ENCODE measurements at places on chromosomes 1 and 21. TPM values are rescaled to one million over a fixed set of nuclear protein-coding genes. Genes with fewer than 3 reads are reported as not detected.

GRCh38 chr1:235108185-235108593, 20.4 kb downstream of the TOMM20 start:
- no peak for DNase-seq

- DNase-seq = no peak
Measured at GRCh38 chr1:159817276-159818041, 9.2 kb upstream of the SLAMF8 start.

- no peak for DNase-seq
Measured at GRCh38 chr1:203239081-203239480, 9.6 kb upstream of the CHIT1 start.

- DNase-seq = no peak
Measured at GRCh38 chr1:89581859-89582258, 51.1 kb upstream of the LRRC8C start.

DNA sequence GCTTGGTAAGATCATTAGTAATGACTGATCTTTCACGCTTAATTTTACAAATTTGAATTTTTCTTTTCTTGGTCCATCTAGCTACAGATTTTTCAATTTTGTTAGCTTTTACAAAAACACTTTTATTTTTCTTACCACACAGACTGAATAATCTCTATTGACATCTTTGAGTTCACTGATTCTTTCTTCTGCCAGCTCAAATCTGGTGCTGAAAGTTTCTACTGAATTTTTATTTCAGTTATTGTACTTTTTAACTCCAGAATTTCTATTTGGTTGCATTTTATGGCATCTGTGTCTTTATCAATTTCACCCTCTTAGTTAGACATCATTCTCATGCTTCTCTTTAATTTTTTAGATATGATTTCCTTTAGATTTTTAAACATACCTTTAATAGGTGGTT, 584.7 kb downstream of the LMO4 start:
- DNase-seq = no peak

DNA sequence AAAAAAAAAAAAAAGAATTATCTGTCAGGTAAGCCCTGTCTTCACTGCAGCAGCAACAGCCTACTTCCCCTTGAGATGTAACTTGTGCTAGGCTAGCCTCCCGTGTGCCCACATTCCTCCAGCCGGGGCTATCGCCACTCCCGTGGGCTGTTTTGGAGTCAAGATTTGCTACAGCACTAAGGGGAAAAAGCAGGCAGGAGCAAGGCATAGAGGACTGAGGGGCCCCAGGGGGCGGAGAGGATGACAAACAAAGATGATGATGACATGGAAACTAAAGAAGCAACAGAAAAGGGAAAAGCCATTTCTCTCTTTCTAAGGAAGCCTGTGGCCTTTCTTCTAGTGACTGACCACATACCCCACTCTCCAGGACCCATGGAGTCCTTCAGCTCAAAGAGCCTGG, 1.9 kb downstream of the TNFAIP8L2 start:
- DNase-seq = no peak

DNA sequence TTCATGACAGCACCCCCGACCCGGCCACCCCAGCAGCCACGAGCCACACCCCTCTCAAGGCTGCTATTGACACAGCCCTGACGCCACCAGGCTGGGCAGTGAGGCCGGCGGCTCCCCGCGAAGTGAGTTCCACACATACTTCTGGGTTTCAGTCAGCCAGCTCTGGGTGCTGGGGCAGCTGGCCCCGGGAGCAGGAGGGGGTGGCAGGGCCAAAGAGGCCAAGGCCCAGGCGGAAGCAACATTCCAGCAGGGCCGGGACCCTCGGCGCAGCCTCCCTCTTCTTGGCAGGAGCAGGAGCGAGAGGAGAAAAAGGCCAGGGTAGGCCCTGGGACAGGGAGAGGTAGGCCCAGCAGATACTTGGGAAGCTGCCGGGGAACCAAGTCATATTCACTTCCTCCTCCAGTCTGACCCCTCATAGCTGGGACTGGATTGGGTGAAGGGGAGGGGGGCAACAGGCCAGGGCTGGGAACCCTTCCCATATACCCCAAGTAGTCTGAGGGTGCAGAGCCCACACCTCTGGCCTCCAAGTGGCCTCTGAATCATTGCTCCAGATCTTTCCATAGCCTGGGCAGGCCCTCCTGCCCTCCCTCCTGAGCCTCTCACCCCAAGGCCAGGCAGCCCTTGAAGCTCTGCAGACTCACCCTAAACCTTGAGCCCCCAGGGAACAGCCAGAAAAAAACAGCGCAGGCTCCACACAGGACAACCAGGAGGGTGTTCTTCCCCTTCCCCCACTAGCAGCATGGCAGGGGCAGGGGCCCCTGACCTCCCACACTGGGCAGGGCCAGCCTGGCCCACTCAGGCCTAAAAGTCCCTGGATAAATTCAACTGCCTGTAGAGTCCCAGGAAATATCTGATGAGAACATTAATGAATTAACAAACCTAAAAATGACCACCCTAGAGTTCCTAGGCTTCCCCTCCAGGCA, 5.7 kb downstream of the HSPG2 start:
- no peak for DNase-seq

DNA sequence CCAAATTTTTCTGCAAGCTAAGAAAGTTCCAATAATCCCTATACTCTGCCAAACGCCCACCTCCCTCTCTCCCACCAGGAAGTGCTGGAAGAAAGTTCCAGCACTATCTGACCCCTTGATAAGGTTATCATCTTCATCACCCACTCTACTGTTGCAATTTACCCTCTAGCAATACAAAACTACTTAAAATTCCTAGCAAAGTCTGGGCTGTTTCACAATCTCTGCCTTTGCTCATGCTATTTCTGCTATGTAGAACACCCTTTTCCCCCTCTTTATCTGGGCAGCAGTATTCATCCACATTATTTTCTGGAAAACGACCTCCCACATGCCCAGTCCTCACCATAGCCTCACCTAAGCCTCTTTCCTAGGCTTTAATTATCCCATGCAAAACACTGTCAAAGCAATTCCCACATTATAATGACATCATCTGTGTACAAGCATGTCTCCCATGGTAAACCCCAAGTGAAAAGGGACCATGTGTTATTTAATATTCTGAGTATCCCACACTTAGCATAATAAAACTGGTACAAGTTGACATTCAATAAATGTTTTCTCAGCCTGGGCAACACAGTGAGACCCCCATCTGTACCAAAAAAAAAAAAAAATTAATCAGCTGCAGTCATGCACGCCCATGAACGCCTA, 12.0 kb downstream of the F11R start:
- no peak for DNase-seq

DNA sequence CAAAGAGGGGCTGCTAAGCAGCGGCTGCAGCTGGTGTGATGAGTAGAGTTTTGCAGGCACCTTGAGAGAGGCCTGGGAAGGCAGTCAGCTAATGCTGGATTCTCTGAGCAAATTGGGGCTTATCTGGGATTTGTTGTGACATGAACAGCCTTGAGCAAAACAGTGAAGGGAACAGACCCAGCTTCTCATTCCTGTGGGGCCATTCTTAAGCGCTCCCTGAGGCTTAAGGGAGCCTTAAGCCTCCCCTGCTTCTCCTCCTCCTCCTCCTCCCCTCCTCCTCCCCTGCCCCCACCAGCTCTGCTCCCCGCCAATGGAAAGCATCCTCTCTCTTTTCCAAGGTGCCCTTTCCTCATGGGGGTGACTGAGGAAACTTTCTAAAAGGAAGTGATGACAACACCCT, 21.3 kb downstream of the HMGCS2 start:
- DNase-seq = no peak

DNA sequence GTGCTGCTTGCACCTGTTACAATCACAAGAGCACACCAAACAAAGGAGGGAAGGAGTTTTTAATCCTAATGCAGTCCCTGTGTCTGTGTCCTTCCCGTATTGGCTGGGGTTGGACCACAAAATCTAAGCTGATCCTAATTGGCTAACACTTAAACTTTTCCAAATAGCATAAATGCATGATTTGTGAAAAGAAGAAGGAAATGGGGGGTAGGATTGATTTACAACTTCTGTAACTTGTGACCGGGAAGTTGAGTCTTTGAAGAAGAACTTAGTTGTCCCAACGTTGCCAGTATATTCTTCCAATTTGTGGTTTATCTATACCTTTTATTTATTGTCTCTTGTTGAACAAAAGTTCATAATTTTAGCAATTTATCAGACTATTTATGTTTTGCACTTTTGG, 11.8 kb upstream of the IPP start:
- DNase-seq = no peak

- no peak for DNase-seq
Measured at GRCh38 chr1:210695026-210695425, 366.3 kb downstream of the HHAT start.

GRCh38 chr1:204041232-204041767, 31.6 kb upstream of the SOX13 start:
- no peak for DNase-seq

DNA sequence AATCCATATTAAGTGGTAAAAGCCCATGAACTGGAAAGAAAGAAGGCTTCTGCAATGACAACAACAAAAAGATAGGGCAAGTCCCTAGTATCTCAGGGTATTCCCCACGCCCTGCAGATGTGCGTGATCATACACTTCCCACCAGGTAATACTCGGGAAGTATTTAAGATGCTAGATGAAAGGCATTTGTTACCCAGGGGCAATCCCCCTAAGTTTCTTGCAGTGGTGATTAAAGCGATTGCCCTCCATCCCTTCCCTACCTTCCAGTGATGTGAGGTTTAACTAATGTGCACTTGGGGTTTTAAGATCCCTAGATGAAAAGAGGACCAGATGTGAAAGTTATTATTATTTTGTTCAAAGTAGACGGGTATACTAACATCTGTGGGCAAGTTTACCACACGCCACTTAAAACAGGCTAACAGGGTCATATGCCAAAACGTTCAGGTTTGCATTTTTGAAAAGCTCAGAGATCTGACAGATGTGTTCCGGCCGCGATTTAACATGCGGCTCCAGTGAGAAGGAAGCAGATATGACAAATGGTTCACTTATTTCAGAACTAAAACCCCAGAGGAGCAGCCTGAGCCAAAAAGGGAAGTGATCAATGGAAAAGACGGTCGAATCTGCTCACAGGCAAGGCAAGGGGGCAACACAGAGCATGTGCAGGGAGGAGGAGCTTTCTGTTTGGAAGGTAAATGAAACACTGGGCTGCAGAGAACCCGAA, 17.4 kb downstream of the TIAM1 start:
- DNase-seq = no peak

- DNase-seq = peak; percentile 66
Measured at GRCh38 chr1:153617663-153618062, 1.5 kb upstream of the S100A14 start.

DNA sequence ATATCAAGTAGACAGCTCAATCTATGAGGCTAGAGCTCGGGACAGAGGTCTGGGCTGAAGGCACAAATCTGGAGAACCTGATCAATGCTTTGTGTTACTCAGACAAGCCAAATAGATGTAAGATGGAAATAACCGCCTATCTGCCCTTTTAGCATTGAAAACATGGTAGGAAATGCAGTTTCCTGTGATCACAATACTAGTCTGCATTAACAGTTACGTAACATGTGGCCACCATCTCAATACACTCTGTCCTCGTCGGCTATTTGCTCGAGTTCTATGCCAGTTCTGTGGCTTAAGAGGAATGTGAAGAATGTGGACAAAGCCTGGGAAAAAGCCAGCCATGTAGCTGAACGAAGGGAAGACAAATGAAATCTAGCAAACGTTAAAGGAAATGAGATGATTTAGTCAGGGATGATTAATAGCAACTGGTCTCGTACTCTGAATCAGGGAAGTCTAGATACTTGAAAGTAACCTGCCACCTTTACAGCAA, 73.3 kb downstream of the HSF2BP start:
- DNase-seq = no peak

GRCh38 chr21:26055010-26055409, 115.6 kb downstream of the APP start:
- no peak for DNase-seq

GRCh38 chr21:32803651-32804050, 32.1 kb upstream of the PAXBP1 start:
- no peak for DNase-seq

FMO2 gene
- total RNA-seq = 132 TPM

SEC16B gene
- 8.8 TPM for total RNA-seq

CHD5 gene
- total RNA-seq = 0.33 TPM

ANKRD35 gene
- total RNA-seq = 10.2 TPM

KCNJ10 gene
- 0.15 TPM for total RNA-seq

PLA2G2D gene
- total RNA-seq = not detected

Data from breast epithelium (tissue), 4 donors.